A549 treated with DMSO at 1 μM for 4 hours (cell line): ENCODE measurements at places on chromosomes 1 and 21. TPM values are rescaled to one million over a fixed set of nuclear protein-coding genes. Genes with fewer than 3 reads are reported as not detected.

FCAMR gene
- 0.08 TPM in 1 of 5 replicates, not detected in the others for total RNA-seq

SPRR5 gene
- total RNA-seq = not detected in 5 replicates

MCOLN2 gene
- total RNA-seq = 1.7 to 3.1 TPM (median 2.8 TPM) in 5 replicates

UMODL1 gene
- total RNA-seq = not detected in 5 replicates

LRRC3 gene
- total RNA-seq = 1.3 to 1.9 TPM (median 1.5 TPM) in 5 replicates

HES2 gene
- 2.1 to 4.3 TPM (median 3.1 TPM) in 5 replicates for total RNA-seq
